Left ventricle myocardium inferior (tissue), 1 donor: ENCODE measurements at places on chromosomes 7 and 10.

DNA sequence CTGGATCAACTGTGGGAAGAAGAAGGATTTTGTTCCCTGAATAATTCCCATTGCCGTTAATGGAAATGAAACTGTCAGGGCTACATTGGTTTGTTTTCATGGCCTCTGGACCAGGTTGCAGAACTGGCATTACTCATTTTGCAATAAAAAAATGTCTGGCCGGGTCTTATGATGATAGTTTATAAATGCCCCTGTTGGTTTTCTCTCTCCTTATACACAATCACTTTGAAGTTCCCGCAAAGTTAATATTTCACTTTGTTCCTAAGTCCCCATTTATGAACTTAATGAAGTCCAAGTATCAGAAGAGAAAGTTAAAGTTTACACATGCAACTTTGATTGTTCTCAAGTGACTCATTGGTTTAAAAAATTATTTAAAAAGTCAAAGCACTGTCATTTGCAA lies 150.7 kb upstream of the PRR15 start:
- no peak for DNase-seq

GRCh38 chr7:82247814-82248433 lies 195.7 kb downstream of the CACNA2D1 start:
- no peak for DNase-seq

GRCh38 chr7:10082896-10083295 lies 890.8 kb upstream of the PHF14 start:
- no peak for DNase-seq

GRCh38 chr10:91567815-91568214 lies 65.1 kb downstream of the PPP1R3C start:
- no peak for DNase-seq

- DNase-seq, result no peak
These were observed 21.8 kb downstream of the AUTS2 start for GRCh38 chr7:69620063-69620462.

DNA sequence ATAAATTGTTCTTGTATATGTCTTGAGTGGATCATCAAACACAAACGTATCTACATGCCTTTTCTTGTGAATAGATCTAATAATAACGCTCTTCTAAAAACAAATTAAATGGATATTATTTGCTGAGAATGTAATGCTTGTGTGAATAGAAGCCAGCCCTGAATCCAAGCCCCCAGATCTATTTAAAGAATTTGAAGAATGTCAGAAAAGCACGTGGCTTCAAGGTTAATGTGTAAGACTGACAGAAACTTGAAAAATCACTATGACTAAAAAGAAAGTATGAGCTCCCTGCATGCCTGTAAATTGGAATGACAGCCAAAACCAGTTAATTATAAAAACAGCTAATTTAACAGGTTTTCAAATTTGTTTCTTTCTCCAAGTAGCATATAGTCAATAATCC lies 43.2 kb upstream of the ATRNL1 start:
- no peak for DNase-seq
